Left forelimb (tissue), 1 donor: ENCODE measurements at places on chromosomes 12 and 14.

DNA sequence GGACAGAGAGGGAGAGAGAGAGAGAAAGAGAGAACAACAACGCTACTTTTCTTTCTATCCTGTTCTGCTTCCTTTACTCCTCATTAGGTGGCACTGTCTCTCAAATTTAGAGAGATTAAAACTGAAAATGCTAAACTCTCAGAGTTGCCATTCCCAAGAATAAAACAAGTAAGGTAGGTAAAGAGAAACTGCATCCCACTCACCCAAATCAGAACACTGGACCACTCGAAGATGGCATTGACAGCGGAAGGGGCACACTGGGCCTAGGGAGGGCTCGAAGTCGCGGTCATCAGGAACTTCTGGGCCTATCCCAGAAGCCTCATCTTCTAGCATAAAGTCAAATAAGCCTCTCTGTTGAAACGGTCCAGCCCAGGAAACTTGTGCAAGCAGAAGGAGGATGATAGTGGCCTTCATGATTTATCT lies 4.5 kb downstream of the DCN start:
- DNase-seq: peak; percentile 73

GRCh38 chr12:113055594-113056380 lies 743 bp upstream of the DTX1 start:
- DNase-seq: no peak

GRCh38 chr14:49280566-49280965 lies 305.6 kb downstream of the RPS29 start:
- no peak for DNase-seq

GRCh38 chr14:36818246-36818645 lies 156.6 kb downstream of the PAX9 start:
- DNase-seq: no peak

DNA sequence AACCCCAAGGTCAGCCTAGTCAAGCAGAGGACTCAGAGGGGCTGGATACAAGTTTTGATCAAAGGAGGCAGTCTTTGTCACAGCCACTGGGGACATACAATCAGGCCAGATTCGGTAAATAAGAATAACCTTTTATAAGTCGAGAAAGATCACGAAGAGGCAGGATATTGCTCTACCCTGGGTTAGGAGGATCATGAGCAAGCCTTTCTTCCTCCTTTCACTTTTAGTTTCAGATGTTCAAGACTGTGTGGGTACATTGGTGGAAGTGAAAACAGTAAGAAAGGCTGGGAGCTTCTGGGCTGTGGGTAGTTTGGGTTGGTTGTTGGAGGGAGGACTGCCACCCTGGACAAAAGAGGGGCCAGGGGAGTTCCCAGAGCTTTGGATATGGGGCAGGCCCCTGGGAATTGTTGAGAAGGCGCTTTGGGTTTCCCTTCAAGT lies 127.7 kb downstream of the SNAPC1 start:
- DNase-seq: no peak

- no peak for DNase-seq
Measured at GRCh38 chr12:31317471-31318395, 8.2 kb downstream of the SINHCAF start.

- DNase-seq: peak; percentile 61
Measured at GRCh38 chr14:104602315-104602932, 2.1 kb downstream of the TMEM179 start.

DNA sequence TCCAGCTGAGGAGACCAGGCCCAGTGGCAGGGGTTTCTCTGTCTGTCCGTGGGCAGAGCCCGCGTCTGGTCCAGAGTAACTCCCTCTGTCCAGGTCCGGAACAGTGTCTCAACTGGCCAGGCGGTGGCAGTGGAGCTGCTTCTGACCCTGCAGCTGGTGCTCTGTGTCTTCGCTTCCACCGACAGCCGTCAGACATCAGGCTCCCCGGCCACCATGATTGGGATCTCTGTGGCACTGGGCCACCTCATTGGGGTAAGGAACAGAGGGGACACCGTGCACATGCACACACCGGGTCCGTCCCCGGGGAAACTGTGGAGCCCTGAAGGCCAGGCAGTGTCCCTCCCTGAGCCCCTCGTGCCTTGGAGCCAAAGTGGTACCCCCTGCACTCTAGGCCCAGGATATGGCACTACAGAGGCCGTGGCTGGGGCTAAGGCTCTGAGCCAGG lies 1.5 kb downstream of the AQP6 start:
- DNase-seq: no peak

- DNase-seq: no peak
Measured at GRCh38 chr14:29773990-29774389, 153.7 kb downstream of the PRKD1 start.

DNA sequence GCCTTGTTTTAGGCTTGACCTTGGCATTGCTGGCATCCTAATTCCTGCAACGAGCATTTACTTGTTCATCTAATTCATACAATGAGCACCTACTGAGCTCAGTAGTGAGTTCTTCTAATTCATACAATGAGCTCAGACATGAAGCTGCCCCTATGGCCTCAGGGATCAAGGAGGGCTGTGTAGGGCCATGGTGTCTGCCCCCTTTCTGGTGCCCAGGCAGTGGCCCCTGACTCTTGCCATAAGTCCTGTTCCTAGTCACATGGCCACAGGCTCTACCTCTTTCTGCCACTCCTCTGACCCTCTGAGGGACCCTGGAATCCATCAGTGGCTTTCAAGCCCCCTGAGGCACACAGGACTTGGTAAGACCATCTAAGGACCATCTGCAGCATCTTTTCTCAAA lies 148.8 kb downstream of the ZFP36L1 start:
- no peak for DNase-seq

DNA sequence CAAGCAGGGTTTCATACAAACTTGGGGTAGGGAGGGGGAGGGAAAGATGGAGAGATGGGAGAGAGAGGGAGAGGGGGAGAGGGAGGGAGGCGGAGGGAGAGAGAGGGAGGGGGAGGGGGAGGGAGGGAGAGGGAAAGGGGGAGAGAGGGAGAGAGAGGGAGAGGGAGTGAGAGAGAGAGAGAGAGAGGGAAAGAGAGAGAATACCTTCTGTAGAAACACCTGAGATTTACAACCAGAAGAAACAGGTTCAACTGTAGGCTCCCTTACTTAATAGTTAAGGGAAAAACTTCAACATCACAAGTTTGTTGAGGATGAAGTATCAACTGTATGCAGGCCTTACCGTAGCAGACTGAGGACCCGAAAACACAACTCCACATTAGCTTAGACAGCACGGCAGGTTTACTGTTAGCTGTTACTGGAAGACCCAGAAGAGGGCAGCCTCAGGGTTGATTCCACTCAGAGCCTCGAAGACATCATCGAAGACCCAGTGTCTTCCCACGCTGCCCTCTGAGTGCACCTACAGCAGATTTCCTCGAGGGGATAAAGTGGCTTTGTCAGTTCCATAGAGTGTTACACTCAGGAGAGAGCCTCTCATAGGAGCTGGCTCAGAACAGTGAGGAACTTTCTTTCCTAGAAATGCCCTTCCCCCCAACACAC lies 72.4 kb downstream of the NT5DC3 start:
- no peak for DNase-seq

DNA sequence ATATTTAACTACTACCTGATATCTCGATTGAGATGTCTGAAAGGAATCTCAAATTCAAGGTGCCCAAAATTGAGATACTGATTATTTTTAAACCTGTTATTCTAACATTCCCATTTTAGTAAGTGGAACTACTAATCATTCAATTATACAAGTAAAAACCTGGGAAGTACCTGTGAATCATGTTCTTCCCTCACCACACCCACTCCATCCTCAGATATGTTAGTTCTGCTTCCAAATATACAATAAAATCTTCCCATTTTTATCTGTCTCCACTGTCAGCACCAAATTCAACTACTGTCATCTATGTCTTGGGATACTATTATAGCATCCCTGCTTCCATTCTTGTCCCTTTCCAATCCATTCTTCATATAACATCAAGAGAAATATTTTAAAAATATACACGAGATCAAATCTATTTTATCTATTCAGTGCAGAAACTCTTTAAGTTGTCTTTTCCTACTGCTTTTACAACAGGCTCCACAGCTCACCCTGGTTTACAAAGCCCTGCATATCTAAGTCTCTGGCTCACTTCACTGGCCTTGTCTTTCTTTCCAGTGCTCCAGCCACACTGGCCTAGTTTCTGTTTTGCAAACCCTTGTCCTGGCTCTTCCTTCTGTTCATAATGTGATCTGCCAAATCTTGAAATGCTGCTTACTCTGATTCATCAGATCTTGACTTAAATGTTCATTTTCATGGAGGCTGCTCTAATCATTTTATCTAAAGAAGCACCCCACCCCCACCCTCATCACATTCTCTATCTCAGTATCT lies 122.3 kb downstream of the PTPRR start:
- DNase-seq: no peak

GRCh38 chr12:75438059-75438754 lies 42.3 kb upstream of the GLIPR1 start:
- no peak for DNase-seq

- DNase-seq: no peak
Measured at GRCh38 chr12:22287101-22287500, 47.4 kb downstream of the ST8SIA1 start.

DNA sequence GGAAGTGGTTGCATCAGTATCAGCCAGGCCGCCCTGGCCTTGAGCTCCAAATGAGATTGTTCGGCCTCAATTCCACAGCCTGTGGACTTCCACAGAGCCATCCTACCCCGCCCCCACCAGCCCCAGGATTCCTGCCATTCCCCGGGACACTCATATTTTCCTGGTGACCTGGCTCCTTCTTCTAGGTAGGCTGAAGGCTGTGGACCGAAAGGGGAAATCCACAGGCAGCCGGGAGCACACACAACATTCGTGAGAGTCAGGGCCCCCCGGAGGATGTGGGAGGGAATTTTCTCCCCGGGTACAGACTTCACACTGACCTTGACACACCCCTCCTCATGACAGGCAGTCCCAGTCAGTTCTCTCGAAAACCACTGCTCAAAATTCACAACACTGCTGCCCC lies 39.9 kb downstream of the RIN3 start:
- no peak for DNase-seq

DNA sequence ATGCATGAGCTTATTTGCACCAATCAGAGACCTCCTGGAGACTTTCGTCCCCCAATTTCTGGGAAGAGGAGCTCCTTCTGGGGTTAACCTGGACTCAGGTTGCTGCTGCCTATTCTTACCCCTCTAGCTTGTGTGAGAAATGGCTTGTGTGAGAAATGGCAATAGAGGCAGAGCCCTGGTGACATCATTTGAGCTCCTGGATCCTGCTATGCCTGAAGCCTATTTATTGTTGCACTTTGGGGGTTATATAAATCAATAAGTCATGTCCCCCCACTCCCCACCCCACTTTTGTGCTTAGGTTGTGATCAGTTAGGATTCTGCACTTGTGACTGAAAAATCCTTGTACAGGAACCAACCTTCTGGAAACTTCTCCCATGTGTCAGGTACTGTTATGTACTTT lies 167.2 kb downstream of the ADCK1 start:
- no peak for DNase-seq

DNA sequence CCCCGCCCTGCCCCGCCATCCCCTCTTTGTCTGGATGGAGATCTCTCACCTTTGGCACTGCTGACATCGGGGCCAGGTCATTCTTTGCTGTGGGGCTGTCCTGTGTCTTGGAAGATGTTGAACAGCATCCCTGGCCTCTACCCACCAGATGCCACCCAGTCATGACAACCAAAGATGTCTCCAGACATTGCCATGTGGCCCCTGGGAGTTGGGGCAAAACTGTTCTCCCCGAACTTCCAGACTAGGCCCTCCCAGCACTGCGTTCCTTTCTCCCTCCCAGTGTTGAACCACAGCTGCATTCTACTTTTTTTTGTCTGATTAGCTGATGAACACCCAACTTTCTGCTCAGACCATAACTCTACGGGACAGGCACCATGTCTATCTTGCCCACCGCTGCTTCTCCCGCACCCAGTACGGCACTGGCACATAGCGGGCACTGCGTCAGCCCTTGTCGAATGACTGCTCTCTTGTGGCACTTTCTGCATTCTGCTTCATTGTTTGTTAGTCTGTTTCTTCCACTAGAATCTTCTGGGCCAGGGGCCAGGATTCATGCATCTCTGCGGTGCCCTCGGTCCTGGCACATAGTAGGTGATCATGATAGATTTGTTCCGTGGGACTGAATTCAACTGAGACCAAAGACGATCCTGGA lies 13.1 kb upstream of the MYL2 start:
- DNase-seq: peak; percentile 38

DNA sequence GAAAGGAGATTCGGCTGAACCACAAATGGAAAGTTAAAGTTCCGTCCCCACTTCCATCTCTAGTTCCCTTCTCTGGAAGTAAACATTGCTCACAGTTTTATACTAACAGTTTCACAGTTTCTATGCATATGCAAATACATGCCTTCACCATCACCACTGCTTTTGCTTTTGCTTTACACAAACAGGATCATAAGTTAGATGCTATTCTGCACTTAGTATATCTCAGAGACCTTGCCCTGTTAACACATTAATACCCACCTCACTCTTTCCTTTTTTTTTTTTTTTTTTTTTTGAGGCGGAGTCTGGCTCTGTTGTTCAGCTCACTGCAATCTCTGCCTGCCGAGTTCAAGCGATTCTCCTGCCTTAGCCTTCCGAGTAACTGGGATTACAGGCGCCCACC lies 890 bp downstream of the TEP1 start:
- no peak for DNase-seq

- no peak for DNase-seq
Measured at GRCh38 chr14:70616646-70617045, 16.2 kb upstream of the MED6 start.

GRCh38 chr12:131615326-131616042 lies 95.4 kb upstream of the SFSWAP start:
- no peak for DNase-seq

GRCh38 chr14:55198749-55199148 lies 7.4 kb upstream of the DLGAP5 start:
- DNase-seq: no peak

DNA sequence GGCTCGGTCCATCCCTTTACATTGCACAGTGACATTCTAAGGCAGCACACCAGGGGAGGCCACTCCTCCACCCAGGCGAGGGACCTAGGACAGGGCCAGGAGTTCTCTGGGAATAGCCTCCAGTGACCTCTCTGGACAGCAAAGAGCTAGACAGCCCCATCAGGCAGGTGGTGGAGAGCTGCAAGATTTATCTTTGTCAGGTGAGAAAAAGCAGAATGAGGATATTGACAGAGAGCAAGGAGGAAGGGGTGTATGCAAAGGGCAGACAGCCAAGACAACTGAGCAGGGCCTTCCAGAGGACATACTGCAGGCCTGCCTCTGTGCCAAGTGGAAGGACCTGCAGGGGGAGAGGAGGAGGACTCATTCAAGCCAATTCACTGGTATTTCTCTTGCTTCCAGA lies 112.4 kb upstream of the MAX start:
- DNase-seq: no peak

- DNase-seq: no peak
Measured at GRCh38 chr12:51005671-51006070, 20.5 kb downstream of the SLC11A2 start.
